ENCODE measurements at places on chromosomes 6 and 20.

GRCh38 chr6:22925920-22926789 lies 356.8 kb downstream of the HDGFL1 start:
- no peak for DNase-seq

DNA sequence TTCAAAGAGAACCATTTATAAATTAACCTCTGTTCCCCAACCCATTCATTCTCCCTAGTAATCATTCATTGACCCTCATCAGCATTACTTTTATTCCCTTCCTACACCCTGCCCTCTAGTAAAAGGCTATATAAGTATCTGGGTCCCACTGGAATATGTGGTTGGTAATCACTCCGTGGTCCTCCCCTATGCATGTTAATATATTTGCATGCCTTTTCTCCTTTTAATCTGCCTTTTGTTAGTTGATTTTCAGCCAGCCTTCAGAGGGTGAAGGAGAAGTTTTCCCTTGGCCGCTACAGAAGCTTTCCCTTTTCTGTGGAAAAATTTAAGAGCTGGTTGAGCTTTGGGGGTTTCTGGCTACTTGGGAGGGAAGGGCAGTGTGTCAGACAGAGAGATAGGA lies 585.6 kb downstream of the UTRN start:
- no peak for DNase-seq

- no peak for DNase-seq
Measured at GRCh38 chr20:64188682-64189529, 24.7 kb downstream of the MYT1 start.

DNA sequence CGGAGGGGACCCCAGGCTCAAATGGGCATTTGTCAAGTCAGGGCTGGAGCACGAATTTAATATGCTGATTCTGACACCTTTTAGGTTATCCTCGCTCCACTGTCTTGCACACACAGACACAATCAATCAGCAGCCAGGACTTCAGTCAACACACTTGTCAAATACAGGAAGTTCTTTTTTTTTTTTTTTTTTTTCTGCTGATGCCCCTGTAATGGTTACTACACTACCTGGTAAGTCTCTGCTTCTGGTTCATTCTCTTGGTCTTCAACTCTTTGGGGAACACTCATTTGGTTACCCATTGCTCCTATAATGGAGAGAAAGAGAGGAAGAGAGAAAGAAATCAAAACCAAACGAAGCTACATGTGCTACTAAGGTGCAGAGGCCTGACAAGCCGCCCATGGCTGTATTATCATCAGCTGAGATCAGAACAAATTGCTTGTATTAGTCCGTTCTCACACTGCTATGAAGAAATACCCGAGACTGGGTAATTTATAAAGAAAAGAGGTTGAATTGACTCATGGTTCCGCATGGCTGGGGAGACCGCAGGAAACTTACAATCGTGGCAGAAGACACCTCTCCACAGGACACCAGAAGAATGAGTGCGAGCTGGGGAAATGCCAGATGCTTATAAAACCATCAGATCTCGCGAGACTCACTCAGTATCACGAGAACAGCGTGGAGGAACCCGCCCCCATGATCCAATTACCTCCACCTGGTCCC lies 11.8 kb downstream of the BCAS1 start:
- no peak for DNase-seq

GRCh38 chr6:116661594-116661993 lies 7.0 kb downstream of the ZUP1 start:
- DNase-seq, result no peak

GRCh38 chr6:54910921-54911320 lies 64.3 kb downstream of the FAM83B start:
- DNase-seq, result no peak

GRCh38 chr6:77502981-77503380 lies 39.7 kb upstream of the HTR1B start:
- no peak for DNase-seq

DNA sequence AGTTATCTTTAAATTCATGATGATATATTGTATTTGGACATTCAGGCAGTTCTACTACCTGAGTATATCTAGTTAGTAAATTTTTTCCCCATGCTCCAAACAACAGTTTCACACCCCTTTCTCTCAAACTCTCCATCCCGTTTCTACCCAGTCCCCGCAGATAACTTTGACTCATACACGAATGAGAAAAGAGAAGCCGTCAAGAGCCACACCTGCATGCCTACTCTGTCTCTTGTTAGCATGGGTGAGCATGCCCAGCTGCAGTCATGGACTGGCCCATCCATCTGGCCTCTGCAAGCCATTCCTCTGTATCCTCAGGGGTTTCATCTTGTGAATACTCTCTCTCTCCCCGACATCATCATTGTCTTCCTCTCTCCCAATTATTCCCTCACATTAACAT lies 41.5 kb downstream of the MYB start:
- DNase-seq, result no peak

DNA sequence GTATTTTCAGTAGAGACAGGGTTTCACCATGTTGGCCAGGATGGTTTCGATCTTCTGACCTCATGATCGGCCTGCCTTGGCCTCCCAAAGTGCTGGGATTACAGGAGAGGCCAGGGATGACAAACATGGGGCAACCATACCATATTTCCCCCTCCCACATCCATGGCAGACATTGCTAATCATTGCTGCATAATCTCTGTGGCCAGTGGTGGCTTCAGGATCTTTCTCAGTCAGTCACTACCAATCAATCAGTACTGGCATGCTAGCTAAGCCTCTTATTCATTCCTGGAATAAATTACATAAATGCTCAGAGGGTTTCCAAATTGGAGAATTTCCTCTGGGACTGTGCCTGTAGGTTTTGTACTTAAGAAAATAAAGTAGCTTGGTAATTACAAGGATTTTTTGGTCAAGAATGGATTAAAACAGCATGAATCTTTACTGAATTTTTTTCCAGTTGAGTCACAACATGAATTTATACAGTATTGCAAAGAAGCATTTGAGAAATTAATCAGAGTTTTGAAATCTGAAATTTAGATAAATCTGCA lies 138.1 kb downstream of the FNDC1 start:
- DNase-seq, result no peak

GRCh38 chr20:58480551-58481336 lies 34.5 kb downstream of the APCDD1L start:
- DNase-seq, result no peak

DNA sequence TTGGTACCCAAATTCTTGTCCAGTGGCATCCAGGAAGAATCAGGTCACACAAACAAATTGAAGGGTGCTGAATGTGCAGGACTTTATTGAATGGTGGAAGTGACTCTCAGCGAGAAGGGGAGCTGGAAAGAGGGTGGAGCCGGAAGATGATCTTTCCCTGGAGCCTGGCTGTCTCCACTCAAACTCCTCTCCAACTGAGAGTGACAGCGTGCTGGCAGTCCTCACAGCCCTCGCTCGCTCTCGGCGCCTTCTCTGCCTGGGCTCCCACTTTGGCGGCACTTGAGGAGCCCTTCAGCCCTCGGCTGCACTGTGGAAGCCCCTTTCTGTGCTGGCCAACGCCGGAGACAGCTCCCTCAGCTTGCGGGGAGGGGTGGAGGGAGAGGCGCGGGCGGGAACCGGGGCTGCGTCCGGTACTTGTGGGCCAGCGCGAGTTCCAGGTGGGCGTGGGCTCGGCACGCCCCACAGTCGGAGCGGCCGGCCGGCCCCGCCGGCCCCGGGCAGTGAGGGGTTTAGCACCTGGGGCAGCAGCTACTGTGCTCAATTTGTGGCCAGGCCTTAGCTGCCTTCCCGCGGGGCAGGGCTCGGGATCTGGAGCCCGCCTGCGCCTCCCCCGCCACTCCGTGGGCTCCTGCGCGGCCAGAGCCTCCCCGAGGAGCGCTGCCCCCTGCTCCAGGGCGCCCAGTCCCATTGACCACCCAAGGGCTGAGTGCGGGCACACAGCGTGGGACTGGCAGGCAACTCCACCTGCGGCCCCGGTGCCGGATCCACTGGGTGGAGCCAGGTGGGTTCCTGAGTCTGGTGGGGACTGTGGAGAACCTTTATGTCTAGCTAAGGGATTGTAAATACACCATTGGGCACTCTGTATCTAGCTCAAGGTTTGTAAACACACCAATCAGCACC lies 26.7 kb upstream of the MBOAT1 start:
- no peak for DNase-seq

DNA sequence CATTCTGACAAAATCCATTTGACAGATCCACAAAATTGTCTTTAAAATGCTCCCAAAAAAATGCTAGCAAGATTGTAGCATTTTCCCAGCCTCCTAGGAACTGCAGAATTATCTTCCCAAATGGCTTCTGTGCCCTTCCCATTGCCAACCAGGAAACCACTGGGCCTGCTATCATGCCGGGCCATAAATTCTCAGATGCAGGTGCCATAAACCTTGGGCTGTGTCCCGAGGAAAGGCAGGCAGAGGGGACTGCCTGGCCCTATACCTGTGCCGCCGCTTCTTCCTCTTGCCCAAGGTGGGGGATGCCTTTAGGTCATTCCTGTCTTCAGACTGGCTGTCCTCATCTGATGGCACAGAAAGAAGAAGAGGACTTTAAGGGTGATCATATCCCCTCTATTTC lies 2.8 kb downstream of the VSX1 start:
- no peak for DNase-seq

DNA sequence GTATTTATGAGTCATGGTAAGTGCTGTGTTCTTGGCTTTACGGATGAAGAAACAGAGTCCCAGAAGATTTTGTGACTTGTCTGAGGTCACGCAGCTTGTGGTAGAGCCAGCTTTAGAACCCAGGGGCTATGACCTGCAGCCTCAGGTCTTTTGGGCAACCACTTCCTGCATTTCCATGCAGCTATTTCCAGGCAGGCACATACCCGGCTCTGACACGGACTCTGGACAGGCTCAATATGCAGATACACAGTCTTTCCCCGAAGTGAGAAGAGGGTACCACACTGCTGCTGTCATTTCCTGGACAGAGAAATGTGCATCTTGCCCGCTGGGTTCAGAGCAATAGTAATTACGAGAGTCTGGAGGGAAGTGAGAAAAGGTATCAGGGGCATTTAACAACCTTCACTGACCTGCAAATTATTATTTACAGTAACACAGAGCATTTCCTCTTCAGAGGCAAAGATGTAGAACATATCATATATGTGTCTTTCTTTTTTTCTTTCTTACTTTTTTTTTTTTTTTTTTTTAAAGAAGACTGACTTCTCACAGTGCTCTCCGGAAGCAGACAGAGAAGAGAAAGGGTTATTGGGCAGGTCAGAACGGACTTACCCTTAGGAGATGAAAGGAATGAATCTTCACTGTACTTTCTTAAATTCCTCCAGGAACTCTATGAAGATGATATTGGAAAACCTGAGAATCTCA lies 185.1 kb downstream of the CLIC5 start:
- peak; percentile 42 for DNase-seq

DNA sequence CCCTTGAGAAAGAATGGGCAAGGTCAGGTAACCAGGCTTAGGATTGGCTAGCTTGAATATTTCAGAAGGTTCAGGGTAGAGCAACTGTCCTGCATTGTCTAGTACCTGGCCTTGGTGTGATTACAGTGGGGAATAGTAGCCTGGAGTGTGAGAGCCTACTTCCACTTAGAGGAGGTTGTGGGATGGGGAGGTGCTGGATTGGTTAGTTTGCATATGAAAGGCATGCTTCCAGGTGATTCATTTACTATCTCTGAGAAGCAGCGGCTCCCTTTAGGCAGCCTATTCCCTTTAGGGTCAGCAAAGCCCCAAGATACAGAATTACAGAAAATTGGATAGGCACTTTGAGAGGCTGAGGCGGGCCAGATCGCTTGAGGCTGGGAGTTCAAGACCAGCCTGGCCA lies 25.0 kb upstream of the SCGN start:
- DNase-seq, result no peak

DNA sequence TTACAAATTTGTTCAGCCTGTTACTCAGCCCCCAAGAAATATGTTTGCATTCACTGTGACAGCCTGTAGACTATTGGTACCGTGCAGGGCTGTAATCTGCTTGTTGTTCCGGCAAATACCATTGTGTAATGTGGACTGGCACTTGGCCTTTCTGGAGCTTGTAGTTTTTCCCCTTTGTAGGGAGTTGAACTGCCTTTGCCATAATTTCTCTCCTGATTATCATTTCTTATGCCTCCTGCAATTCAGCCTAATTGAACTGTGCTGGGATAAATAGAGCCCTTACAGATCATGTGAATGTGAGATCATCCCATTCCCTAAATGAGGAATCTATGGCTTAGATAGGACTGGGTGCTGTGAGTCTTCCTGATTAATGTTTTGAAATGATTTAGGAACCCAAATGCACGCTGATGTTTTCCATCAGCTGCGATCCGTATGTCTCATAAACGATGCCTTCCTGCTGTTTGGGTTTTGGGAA lies 185.1 kb downstream of the JARID2 start:
- DNase-seq, result peak; percentile 66

GRCh38 chr6:6469074-6469473 lies 119.4 kb upstream of the LY86 start:
- no peak for DNase-seq

DNA sequence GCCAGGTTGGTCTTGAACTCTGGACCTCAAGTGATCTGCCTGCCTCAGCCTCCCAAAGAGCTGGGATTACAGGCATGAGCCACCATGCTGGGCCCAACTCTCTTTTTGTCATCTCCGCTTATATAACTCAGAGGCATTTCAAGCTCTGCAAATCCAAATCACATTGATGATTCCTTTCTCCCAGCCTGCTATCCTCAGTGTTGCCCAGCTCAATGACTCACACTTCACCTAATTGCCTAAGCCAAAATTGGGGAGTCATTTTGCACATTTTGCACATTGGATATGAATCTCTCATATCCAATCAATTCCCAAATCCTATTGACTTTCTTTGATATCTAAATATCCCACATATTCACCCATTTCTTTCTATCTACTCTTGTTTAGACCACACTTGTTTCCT lies 3.9 kb downstream of the UTRN start:
- DNase-seq, result no peak

DNA sequence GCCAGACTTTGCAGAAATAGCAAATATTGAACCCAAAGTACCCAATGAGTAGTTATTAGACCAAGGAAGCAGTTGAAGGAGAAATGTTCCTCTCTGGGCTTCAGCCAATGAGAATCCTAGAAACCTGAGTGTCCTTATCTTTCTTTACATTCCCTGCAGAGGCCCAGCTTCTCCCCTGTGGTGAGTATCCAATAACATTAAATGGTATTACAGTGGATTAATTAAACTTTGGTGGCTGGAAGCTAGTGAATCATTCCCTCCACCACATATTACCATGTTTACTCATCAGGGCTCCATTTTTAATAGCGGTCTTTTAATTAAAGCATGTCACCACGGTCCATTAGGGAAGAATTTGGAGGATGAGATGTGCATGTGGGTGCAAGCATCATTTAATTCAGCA lies 74.0 kb downstream of the UNC5CL start:
- DNase-seq, result no peak

DNA sequence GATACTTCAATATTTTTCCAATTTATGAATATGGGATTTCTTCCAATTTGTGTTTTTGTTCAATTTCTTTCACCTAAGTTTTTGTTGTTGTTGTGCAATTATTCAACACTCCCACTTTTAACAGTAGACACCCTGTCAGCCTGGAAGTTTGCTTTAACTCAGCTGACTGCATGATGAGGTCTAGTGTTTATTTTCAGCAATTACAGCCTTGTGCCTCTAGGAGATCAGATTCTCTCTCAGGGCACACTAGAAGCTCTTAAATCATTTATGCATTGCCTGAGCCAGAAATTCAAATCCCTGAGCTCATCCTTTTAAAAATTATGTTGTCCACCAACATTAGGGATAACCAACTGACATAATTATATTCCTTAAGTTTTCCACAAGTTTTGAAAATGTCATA lies 85.7 kb downstream of the MRAP2 start:
- no peak for DNase-seq

Data from fibroblast of gingiva (primary cell).